ENCODE measurements at places on chromosomes 11 and 22.

DNA sequence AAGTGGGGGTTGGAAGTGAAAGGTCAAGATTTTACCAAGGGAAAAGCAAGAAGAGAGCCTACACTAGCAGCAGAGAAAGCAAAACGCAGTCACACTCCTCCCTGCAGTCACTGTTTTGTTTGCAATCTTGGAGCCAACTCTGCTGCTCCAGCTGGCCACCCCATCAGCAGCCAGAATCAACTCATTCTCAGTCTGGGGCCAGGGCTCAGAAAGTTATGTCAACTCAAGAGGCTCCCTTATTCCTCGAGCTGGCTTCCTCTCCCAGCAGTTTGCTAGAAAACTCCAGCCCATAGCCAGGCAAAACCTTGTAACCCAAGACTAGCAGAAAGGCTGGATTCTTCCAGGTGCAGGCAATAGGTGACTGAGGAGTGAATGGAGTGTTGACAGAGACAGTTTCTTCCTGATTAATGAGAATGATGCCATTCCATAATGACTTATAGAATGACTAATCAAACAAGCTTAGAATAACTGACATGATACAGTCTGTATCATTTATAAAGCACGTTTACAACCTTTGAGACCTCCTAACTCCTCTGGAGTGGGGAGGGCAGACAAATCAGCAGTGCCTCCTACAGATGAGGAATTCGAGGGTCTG is 53.4 kb downstream of the P4HA3 start:
- DNase-seq = no peak

DNA sequence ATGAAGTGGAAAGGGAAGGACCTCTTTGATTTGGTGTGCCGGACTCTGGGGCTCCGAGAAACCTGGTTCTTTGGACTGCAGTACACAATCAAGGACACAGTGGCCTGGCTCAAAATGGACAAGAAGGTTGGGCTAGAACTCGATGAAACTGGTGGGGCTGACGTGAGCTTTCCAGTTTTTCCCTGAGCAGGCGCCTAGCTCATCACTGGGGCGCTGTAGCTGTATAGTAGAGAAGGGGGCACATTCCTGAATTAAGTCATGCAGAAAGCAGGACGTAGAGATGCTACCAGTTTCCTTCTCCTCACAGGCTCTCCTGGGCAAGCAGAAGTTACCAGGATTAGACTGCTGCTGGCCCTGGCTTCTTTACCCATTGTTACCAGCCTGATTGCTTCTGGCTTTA is 33.3 kb downstream of the NF2 start:
- no peak for DNase-seq

- DNase-seq = no peak
Observed at GRCh38 chr11:130429983-130430382, 1.6 kb upstream of the ADAMTS8 start.

- no peak for DNase-seq
Observed at GRCh38 chr11:21514316-21514715, 678.6 kb upstream of the ANO5 start.

GRCh38 chr11:2483426-2483825 is 38.6 kb downstream of the KCNQ1 start:
- no peak for DNase-seq

DNA sequence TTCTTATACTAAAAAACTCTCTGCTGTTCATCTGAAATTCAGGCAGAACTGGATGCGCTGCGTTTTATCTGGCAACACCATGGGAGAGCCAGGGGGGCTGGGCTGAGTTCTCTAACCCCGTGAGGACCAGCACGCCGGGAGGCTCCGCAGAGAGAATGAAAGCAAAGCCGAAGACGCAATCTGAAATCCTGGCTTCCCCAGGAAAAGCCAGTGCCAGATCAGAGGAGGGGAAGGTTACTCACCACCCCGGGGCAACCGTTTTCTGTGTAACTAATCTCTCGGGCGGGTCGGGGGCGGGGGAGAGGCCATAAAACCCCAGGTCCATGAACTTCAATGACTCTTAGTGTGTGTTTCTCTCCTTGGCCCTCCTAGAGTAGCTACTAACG is 99.4 kb downstream of the SHANK2 start:
- DNase-seq = no peak

GRCh38 chr11:47415949-47416472 is 7.6 kb downstream of the SLC39A13 start:
- no peak for DNase-seq

DNA sequence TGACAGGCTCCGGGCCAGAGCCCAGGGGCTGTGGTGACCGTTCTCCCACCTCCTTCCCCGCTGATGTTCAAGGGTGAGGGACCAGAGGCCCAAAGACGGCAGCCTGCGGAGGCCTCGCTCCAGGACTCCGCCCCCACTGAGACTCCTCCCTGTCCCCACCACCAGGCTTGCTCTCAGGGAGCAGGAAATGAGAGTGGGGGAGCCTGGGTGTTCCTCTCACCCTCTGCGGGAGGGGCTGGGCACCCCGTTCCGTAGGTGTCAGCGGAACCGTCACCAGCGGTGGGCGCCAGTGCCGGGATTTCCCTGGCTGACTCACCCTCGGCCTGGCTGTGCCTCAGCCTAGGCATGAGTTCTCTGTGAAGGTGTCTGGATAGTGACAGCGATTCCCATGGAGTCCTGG is 15.7 kb downstream of the DAGLA start:
- no peak for DNase-seq

GRCh38 chr11:95305705-95306104 is 74.7 kb upstream of the SESN3 start:
- no peak for DNase-seq

GRCh38 chr11:32897103-32897502 is 4.5 kb downstream of the QSER1 start:
- DNase-seq = no peak

- no peak for DNase-seq
Observed at GRCh38 chr11:112134473-112134872, 29.4 kb downstream of the IL18 start.

GRCh38 chr11:122804161-122804560 is 34.1 kb upstream of the CRTAM start:
- no peak for DNase-seq

DNA sequence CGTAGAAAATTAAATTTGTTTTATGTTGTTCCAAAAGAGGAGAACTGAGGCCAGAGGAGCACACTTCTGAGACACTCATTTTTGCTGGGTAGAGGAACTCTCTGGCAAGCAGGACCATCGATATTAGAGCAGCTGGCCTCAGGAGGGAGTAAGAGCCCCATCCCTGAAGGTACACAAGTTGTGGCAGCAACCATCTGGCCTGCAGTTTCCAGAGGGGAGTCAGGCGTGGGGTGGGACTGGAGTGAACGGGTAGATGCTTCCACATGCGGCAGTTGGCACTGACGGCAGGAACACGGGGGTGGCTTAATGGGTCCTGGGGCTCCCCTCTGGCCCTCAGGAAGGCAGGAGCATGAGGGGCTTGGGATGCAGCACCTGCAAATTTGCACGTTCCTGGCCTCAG is 13.2 kb upstream of the SSTR3 start:
- no peak for DNase-seq

DNA sequence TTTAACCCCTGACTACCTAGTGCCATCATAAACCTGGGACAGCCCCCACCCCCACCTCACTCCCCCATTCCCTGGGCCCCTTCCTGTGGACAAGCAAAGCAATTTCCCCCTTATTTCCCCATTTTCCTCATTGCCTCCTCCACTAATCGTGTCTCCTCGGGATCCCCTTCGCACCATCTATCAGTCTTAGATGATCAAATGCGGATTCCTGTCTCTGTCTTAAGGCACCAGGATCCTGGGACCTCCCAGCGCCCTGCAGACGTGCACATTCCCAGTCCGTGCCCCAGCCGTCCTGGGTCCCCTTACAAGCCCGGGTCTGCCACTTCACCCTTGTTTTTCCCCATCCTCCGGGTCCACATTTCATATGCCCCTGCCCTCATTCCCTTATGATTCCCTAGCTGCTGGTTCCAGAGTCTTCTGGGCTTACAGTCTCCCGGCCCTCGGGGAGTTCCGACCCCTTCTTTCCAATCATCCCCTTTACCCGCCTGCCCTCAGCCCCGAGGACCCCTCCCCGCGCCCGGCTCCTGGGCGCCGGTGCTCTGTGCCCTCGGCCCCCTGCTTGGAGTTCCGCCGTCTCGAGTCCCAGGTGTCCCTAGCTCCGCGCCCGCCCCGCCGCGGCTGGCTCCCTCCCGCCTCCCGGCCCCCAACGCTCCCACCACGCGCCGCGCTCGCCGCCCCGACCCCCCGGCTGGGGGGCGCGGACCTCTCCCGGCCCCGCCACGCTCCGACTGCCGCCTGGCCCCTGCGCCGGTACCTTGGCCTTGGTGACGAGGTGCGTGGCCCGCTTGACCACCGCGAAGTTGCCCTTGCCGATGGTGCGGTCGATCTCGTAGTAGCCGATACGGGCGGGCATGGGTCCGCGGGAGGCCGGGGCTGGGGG is 599 bp downstream of the SIK3 start:
- DNase-seq = peak; percentile 17

GRCh38 chr22:17046566-17047348 is 38.0 kb upstream of the IL17RA start:
- DNase-seq = no peak

- no peak for DNase-seq
Observed at GRCh38 chr11:101721270-101721669, 137.5 kb upstream of the TRPC6 start.
